ENCODE measurements at places on chromosomes 2 and 18. TPM values are rescaled to one million over a fixed set of nuclear protein-coding genes. Genes with fewer than 3 reads are reported as not detected.

The CHST9 gene
- total RNA-seq, result not detected

The SLC19A3 gene
- total RNA-seq, result 2.1 TPM

The SNORC gene
- 5.4 TPM for total RNA-seq

The ACTG2 gene
- total RNA-seq, result 0.18 TPM

The CHRNA1 gene
- total RNA-seq, result not detected

The ACKR3 gene
- total RNA-seq, result 7.7 TPM

The DSG4 gene
- total RNA-seq, result not detected

The CPLX4 gene
- not detected for total RNA-seq

The GREB1 gene
- 3.9 TPM for total RNA-seq

The CLASP1 gene
- 24.8 TPM for total RNA-seq

The G6PC2 gene
- not detected for total RNA-seq

The DCDC2C gene
- 0.26 TPM for total RNA-seq

The CD8B2 gene
- total RNA-seq, result not detected

The KCNK3 gene
- 0.86 TPM for total RNA-seq

The TEX44 gene
- total RNA-seq, result not detected

Data from A549 treated with dexamethasone at 1 μM for 4 hours (cell line).